ENCODE measurements at places on chromosomes 1 and 21. TPM values are rescaled to one million over a fixed set of nuclear protein-coding genes. Genes with fewer than 3 reads are reported as not detected.
A peak's percentile ranks its signal among the peaks of the same experiment; 100 is the strongest.

The GUCA2A gene
- not detected for total RNA-seq

The LIPI gene
- total RNA-seq: not detected

The SPATA1 gene
- 1.0 TPM for total RNA-seq

The GPR161 gene
- 0.14 TPM for total RNA-seq

The KCNK2 gene
- total RNA-seq: not detected

The KIF14 gene
- total RNA-seq: 17.8 TPM

The SPRR3 gene
- not detected for total RNA-seq

The KRTAP19-4 gene
- total RNA-seq: not detected

The HSPB7 gene
- total RNA-seq: not detected

The KHDRBS1 gene
- total RNA-seq: 222 TPM

The NIBAN1 gene
- 7.9 TPM for total RNA-seq

The OPRD1 gene
- not detected for total RNA-seq

The KISS1 gene
- not detected for total RNA-seq

The PM20D1 gene
- 0.20 TPM for total RNA-seq

- no peak for DNase-seq
Observed at GRCh38 chr1:17118706-17119075, 560 bp downstream of the PADI2 start.

GRCh38 chr1:56908619-56909221, 54.1 kb downstream of the C8A start:
- DNase-seq: no peak

- DNase-seq: no peak
Observed at GRCh38 chr1:181592255-181592859, 109.0 kb downstream of the CACNA1E start.

- DNase-seq: no peak
Observed at GRCh38 chr1:93694819-93695218, 13.2 kb upstream of the BCAR3 start.

GRCh38 chr1:35725596-35725995, 6.9 kb upstream of the C1orf216 start:
- no peak for DNase-seq

- peak; percentile 60 for DNase-seq
Observed at GRCh38 chr1:91712981-91713841, 172.7 kb downstream of the TGFBR3 start.

DNA sequence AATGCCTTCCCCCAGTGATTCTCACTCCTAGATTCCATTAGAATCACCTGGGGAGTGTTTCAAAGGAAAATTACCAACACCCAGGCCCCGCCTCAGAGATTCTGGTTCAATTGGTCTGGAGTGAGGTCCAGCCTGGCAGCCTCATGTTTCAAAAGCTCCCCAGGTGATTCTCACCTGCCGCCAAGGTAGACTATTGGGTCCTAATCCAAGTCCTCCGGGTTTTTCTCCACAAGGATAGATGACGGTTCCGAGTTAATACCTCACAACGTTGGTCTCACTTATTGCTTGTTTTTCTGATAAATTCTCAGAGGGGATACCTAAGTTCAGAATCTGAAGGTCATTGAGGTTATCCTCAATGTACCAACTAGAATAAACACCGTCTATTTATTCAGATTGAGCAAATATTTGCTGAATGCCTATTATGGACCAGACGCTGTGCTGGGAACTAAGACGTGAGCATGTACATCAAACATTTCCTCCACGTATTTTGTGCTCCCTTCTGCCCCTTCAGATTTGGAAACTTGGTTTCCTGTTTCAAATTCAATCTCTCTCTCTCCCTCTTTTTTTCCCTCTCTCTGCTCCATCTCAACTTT, 97.5 kb downstream of the SEC16B start:
- DNase-seq: no peak

- no peak for DNase-seq
Observed at GRCh38 chr1:239717097-239717917, 330.9 kb downstream of the CHRM3 start.

- no peak for DNase-seq
Observed at GRCh38 chr1:240194120-240194519, 102.4 kb downstream of the FMN2 start.

DNA sequence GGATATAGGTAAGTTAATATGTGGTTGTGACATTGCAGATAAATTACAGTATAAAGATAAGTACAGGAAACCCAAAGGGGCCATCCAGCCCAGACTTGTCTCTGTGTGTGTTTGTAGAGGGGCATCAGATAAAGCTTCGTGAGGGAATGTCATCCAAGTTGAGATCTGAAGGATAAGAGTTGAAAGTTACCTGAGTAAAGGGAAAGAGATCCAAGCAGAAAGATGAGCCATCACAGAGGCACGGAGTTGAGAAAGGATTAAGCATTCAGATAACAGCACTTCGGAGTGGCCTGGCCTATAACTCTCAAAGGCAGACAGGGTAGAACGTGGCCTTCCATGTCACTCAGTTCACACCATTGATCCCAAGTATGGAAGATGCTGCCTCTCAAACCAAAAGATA, 749.1 kb downstream of the ADGRL2 start:
- DNase-seq: no peak

DNA sequence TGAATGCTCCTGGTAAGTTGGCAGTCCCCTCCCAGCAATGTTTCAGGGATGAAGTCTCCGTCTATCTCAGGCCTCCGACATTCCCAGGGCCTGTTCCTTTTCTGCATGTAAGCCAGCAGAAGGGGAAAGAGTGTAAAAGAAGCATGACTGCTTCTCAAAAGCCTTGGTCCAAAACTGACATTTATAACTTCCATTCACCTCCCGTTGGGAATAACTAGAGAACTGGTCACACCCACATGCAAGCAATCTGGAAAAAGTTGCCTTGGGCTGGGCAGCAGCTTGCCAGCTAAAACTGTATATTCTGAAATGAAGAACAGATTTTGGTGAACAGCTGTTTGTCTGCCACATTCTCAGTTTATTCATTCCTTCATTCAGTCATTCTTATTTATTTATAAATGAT, 24.2 kb upstream of the NPL start:
- DNase-seq: no peak

GRCh38 chr21:26614251-26614650, 41.2 kb upstream of the CYYR1 start:
- no peak for DNase-seq

- DNase-seq: no peak
Observed at GRCh38 chr1:79638382-79638781, 631.9 kb upstream of the ADGRL4 start.

GRCh38 chr1:42135426-42135825, 17.8 kb upstream of the GUCA2B start:
- DNase-seq: no peak

- DNase-seq: no peak
Observed at GRCh38 chr1:209202830-209203532, 380.5 kb upstream of the CAMK1G start.

DNA sequence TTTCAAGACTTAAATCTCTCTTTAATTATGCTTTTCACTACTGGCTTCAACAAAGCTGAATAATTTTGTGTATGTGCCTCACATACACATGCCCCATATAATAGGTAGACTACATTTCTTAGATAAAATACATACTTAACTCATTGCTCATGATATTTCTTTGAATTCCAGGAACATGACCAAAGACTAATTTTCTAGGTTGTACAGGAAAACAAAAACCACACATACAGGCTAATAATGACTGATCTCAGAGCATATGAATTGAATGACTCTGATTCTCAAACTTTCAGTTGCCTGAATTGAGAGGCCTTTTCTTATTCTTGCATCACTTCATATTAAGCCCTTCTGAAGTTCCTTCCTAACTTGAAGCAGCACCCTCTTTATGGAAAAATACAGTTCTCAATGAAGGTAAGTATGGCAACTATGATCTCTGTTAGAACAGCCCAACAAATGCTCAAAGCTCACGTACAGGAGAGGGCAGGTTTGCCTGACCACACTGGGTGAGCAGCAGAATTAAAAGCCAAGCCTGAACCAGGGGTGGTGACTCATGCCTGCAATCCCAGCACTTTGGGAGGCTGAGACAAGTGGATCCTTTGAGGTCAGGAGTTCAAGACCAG, 22.6 kb upstream of the UAP1 start:
- no peak for DNase-seq

- DNase-seq: no peak
Observed at GRCh38 chr1:166882893-166883292, 6.8 kb upstream of the TADA1 start.

DNA sequence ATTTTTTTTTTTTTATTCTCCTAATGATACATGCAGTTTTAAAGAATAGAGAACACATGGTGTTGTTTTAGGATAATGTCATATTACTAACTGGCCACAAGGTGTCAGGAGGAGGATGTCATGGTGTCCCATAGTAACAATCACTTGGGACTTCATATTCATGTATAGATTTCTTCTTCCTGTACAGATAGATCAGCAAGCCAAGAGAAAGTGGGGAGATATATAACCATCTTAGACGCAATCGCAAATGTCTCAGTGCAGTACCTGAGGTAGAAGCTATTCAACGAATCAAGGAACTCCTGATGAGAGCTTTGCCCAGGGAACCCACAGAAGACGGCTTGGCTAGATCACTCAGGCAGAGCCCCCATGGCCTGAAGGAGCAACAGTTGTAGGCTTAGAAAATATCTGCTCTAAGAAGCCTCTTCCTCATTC, 12.3 kb downstream of the OR2T11 start:
- DNase-seq: no peak

- DNase-seq: no peak
Observed at GRCh38 chr1:94795434-94795833, 24.7 kb upstream of the SLC44A3 start.

GRCh38 chr1:14929547-14930246, 223.8 kb upstream of the TMEM51 start:
- DNase-seq: no peak

DNA sequence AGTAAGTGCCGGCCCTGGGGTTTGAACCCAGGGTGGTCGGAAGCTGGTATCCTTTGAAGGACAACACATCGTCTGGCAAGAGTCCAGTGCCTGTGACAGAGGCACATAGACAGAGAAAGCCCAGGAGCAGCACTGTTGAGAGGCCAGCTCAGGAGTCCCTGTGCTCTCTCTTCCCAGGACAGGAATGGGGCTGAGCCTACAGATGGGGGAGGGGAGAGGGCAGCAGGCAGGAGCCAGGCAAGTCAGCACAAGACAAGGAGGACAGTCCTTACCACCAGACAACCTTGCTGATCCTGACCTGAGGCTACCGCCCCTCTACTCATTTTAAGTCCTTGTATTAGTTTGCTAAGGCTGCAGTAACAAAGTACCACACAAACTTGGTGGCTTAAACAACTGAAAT, 27.7 kb upstream of the SYT6 start:
- no peak for DNase-seq

DNA sequence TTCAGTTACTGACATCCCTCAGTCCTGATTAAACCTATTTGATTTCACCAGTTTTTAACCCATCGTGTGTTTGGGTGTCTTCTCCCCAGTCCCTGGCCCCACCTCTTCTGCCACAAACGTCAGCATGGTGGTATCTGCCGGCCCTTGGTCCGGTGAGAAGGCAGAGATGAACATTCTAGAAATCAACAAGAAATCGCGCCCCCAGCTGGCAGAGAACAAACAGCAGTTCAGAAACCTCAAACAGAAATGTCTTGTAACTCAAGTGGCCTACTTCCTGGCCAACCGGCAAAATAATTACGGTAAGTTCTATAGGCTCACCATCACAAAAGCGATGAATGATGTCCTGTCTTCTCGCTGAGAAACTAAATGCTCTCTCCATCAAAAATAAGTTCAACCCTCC, 28.7 kb downstream of the NBPF3 start:
- DNase-seq: no peak

- DNase-seq: no peak
Observed at GRCh38 chr1:47678464-47678980, 240.7 kb downstream of the FOXD2 start.

DNA sequence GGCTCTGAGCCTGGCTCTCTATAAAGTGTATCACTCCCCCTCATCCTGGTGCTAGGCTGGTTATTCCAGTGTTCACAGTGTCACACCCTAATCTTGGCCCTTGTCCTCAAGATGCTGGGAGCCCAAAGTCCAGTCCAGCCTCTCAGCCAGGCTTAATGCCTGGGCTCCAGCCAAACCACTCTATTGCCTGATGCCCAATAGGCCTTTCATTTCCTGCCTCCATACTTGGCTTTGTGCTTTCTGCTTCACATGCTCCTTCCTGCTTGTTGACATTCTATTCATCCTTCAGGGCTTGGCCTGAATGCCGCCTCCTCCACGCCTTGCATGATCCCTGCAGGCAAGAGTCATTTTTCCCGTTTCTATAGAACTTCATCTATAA, 1.7 kb downstream of the KLHDC8A start:
- no peak for DNase-seq

All from activated naive CD8-positive, alpha-beta T cell treated with anti-CD3 and anti-CD28 coated beads for 36 hours (primary cell).